ENCODE measurements at places on chromosomes 3 and 15.

- no peak for DNase-seq
Measured at GRCh38 chr3:117602058-117602644, 892.6 kb downstream of the TUSC7 start.

DNA sequence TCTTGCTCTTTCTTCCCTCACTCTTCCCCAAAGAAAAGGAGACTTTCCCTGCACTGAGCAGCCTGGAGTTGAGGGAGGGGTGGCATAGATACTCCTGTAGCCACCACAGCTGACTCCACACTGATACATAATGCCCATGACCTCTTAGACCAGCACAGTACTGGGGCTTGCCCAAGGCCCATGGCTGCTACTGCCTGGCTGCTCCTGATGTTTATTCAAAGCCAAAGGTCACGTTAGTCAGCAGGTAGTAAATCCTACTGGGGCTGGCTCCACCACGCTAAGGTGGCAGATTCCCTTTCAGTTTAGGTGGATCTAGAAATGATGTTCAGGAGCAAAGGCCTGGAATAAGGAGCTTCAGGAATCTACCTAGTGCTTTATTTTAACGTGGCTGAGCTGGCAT is 212.7 kb downstream of the C3orf38 start:
- DNase-seq, result no peak

DNA sequence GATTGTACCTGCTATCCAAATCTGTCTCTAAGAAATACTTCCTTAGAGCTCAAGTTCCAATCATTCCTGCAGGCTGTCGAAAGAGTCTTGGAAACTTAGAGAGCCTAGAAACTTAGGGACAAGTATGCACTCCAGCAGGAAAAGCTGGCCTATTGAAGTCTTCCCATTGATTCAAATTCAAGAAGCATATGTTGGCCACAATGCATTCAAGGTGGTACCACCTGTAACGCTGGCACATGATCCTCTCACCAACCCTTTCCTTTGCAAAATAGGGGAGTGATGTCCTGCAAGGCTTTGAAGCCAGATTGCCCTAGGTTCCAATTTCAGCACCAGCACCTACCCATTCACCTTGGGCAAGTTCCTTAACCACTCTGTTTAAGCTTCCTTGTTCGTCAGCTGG is 6.0 kb downstream of the ADAMTS9 start:
- no peak for DNase-seq

DNA sequence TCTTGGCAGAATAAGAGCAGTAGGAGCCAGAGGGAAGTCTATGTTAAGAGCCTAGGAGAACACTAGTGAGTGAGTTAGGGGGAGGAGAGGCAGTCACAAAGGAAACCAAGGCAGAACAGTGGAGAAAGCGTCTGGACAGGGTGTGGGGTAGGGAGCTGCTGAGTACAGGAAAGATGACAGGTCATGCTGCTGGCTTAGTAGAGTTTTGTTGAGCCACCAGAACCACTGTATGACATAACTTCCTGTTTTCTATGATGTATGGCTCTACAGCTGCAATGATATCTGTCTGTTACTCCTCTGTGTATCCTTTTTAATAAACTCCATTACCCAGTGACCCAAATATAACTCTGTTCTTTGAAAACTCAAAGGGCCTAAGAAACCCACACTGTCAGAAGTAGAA is 10.6 kb upstream of the STT3B start:
- DNase-seq, result no peak

DNA sequence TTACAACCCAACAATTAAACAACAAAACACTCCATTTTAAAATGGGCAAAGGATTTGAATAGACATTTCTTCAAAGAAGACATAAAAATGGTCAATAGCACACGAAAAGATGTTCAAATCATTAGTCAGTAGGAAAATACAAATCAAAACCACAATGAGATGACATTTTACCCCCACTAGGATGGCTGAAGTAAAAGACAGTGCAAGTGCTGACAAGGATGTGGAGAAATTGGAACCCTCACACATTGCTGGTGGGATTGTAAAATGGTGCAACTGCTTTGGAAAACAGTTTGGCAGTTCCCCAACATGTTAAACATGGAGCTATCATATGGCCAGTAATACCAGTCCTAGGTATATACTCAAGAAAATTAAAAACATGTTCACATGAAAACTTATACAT is 11.6 kb downstream of the GALNT15 start:
- DNase-seq, result no peak

GRCh38 chr15:89772932-89773583 is 3.1 kb upstream of the MESP2 start:
- DNase-seq, result peak; percentile 50

DNA sequence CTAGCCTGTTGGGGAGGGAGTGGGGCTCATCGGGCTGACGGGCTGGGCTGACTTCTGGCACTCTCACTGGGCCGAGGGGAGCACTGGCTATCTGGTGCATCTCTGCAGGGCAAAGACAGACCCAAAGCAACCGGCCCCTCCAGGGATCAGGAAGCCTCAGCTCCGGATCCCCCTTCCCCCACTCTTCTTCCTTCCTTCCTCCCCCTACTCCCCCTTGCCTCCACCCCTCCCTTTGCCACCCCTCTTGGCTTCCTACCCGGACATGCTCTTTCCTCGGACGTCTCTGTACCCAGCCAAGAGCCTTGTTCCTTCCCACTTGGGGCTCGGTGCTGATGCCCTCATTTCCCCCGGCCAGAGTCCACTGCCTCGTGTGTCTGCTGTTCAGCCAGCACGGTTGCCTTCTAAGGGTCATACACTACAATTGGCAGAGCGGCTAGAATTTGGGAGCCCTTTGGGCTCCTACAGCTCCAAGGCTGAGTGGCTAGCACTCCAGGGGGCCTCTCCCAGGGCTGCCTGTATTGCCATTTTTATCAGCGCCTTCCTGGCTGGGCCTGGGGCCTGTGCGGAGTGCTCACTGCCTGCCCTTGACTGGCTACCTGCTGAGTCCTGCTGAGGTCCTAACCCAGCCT is 10.9 kb downstream of the SEMA3F start:
- no peak for DNase-seq

- no peak for DNase-seq
Measured at GRCh38 chr15:60057554-60057953, 53.4 kb downstream of the FOXB1 start.

DNA sequence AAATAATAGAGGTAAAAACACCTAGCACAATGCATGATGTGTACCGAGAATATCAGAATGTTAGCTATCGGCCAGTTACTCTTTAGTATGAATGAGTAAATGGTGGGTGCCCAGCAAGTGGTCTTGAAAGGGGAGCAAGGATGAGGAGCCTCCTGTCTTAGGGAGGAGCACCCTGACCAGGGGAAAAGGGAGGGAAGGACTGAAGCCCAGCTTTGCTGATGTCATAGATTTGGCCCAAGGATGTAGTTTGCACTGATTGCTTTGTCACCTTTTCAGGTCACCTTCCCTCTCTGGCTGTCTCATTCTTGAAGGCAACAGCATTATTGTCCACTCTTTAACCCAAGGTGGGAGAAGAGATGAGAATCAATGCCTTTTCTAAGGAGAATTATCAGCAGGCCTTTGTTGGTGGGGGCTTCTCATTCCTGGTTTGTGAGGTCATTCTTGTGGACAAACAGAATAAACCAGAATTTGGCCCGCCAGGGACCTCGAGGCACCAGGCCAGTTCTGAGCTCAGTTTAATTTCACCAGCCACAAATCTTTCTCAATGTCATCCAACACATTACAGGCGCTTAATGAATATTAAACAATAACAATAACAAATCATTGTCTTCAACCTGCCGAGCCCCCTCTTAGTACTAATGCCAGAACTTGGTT is 231.3 kb downstream of the VPS13C start:
- DNase-seq, result no peak

- DNase-seq, result no peak
Measured at GRCh38 chr3:161977063-161977462, 480.5 kb downstream of the OTOL1 start.

GRCh38 chr3:179837374-179837773 is 184.5 kb downstream of the USP13 start:
- no peak for DNase-seq

- no peak for DNase-seq
Measured at GRCh38 chr3:40216471-40216870, 93.0 kb upstream of the EIF1B start.

DNA sequence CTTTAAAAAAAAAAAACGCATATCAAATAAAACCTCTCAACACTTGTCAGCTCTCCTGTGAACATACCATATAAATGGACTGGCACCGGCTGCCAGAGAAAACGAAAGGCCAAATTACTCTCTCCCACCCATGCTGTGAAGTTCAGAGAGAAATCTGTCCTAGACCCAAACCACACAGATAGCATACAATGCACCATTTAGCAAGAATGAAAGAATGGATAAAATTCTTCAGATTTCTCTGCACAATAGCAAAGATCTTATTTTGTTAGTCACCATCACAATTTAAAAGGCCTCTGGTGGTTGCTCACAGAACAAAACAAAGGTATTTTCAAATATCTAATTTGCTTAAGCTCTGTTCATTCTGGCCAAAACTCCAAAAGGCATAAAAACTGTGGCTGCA is 93.9 kb upstream of the BHLHE40 start:
- no peak for DNase-seq

- peak; percentile 84 for DNase-seq
Measured at GRCh38 chr3:177338697-177339219, 141.5 kb upstream of the TBL1XR1 start.

GRCh38 chr3:13338231-13338630 is 81.9 kb downstream of the NUP210 start:
- DNase-seq, result no peak

GRCh38 chr3:115916866-115917265 is 293.6 kb downstream of the GAP43 start:
- DNase-seq, result no peak

DNA sequence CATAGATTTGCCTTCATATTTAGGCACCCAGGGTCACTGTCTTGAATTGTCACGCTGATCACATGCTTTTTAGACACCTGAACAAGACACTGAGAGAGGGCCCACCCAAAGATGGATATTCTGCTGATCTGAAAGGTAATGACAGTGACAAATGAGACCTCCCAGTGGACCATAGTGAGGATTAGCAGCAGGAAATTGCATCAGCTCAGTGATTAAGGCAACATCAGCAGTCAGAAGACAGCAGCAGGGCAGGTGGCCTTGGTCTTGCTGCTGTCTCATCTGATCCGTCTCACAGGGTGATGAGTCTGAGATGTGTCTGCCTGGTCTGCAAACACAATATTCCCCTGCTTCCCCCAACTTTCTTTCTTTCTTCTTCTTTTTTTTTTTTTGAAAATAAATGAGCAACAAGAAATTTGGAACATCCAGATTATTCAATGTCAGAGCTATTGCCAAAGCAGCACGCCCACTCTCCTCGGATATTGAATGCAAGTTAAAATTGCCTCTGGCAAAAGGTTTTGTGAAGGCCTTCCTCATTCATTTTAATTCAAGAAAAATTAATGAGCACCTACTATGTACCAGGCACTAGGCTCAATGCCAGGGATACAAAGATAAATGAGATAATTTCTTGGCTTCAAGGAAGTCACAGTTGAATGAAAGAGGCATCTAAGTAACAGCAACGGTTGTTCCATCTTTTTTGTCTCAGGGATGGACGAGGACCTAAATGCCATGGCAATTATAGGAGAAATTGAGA is 14.1 kb downstream of the OTOL1 start:
- DNase-seq, result no peak

GRCh38 chr3:162842549-162843216 is 1346.1 kb downstream of the OTOL1 start:
- DNase-seq, result no peak

DNA sequence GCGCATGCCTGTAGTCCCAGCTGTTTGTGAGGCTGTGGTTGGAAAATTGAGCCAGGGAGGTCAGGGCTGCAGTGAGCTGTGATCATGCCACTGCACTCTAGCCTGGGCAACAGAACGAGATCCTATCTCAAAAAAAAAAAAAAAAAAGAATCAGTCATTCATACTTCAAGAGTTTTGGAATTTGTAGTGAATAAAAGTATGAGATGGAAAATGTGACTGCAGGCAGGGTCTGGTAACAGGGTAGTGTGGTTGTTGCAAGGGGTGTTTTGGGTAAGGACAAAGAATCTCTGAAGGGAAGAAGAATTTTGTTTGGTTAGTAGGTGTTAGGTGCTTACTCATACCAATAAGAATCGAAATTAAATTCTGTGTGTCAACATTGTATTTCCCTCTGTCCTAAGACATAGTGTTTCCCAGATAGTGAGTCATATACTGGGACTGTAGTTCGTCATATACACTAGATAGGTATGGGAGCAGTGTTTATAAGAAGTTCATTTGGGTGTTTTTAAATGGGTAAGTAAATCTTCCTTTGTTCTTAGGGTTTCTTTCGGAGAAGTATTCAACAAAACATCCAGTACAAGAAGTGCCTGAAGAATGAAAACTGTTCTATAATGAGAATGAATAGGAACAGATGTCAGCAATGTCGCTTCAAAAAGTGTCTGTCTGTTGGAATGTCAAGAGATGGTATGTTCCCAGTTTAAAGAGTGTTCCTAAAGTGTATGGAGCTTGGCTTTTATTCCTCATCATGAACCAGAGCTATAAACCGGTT is 14.2 kb downstream of the NR1D2 start:
- peak; percentile 65 for DNase-seq

- DNase-seq, result peak; percentile 76
Measured at GRCh38 chr3:14411166-14411526, 8.7 kb downstream of the SLC6A6 start.

- peak; percentile 1 for DNase-seq
Measured at GRCh38 chr3:73255609-73256029, 194.2 kb downstream of the EBLN2 start.

DNA sequence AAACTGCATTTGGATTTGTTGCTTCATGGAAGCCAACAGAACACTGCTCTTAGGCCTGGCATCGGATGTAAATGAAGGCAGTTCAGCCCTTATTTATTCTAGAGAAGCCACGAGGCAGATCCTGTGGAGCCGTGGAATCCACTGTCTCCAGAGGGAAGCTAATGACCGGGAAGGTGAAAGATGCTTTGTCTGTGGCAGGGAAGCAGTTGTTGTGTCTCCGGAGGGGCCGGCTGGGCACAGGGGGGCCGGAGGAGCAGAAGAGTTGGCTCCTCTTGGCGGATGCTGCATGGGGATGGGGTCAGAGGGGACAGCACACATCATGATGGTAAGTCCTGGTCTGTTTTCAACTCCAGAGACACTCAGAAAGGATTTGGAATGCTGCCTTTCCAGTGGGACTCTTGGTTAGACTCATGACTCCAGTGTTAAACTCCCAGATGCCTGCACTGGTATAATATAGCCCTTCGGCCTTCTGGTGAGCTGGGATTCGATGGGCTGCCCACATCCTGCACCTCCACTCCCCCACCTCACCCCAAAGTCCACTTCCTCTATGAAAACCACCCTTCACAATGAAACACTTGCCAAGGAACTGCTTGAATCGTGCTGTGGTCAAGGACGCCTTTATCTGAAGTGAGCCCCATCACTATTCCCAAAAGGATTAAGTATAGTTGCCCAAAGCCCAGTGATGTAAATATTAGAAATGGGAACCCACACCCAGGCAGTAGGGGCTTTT is 33.6 kb downstream of the TPM1 start:
- no peak for DNase-seq
